Activated CD4-positive, alpha-beta T cell treated with anti-CD3 and anti-CD28 coated beads, Interleukin-2, amount 10 ng/mL, durations not matched to agents 7 days and 5 days (primary cell): ENCODE measurements at places on chromosomes 13 and 19. TPM values are rescaled to one million over a fixed set of nuclear protein-coding genes. Genes with fewer than 3 reads are reported as not detected.

DNA sequence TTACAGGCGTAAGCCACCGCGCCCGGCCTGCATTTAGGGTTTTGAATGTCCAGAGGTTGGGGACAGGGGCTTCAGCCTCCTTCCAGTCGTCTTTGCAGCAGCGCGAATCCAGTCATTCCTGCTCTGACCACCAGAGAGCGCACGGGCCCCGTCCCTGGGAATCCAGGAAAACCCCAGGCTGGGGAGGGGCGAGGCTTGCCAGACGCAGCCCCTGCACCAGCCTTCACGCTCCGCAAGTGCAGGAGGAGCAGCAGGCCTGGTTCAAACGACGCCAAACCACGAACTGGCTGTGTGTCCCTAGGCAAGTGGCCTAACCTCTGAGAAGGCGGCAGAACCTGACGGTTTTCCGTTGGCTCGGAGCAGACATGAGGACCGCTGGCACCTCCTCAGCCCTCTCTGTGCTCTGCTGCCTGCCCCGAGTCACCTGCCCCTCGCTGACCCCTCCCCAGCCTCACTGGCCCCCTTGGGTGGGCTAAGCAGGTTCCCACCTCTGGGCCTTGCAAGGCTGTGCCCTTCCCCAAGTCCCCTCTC, 2.0 kb upstream of the RNF126 start:
- DNase-seq: peak; percentile 82

GRCh38 chr13:41456768-41457588, at the start of gene RGCC:
TSS of gene RGCC (plus strand) at chr13:41457550. CDS start at chr13:41457708, 158 bp downstream.
- DNase-seq: peak; percentile 85

DNA sequence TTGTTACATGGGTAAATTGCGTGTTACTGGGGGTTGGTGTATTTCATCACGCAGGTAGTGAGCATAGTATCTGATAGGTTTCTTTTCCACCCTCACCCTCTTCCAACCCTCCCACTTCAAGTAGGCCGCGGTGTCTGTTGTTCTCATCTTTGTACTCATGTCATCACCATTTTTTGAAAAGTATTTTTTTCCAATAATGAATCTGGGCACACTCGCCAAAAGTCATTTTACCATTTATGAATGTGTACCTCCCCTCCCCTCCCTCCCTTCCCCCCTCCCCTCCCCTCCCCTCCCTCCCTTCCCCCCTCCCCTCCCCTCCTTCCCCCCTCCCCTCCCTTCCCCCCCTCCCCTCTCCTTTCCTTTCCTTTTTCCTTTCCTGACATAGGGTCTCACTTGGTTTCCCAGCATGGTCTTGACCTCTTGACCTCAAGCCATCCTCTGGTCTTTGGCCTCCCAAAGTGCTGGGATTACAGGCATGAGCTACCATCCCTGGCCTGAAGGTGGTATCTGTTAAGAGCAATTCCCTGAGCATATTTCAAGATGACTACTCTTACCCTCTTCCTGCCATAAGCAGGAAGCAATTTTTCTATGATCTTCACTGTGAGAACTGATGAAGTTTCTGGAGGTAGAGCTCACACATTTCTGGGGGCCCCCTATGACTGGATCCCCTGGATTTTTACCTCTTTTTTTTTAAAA, 15.7 kb downstream of the ZNF627 start:
- DNase-seq: no peak

GRCh38 chr19:29530540-29531457, 5.0 kb downstream of the VSTM2B start:
- DNase-seq: no peak

The CATSPERD gene
- not detected for total RNA-seq

DNA sequence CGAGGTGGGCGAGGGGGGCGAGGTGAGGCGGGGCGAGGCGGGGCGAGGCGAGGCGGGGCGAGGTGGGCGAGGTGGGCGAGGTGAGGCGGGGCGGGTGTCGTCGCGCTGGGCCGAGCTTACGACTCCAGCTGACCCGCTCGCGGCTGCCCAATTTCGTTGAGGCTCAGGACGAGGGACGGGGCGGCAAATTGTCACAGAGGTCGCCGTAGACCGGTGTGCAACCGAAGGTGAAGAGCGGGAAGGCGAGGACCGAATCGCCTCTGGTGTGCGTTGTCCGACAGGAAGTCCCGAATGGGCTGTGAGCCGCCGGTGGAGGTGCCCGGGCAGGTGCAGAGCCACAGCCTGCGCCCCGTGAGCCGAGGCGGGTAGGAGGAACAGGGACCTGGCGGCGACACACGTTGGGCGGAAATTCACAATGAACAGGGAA, at the start of gene LACC1:
Gene LACC1 (plus strand): TSS at position 150 of the 427 bp plus-strand sequence. CDS start 1,082 bp downstream, outside the sequence.
- peak; percentile 35 for DNase-seq

- DNase-seq: no peak
These were observed 4.2 kb downstream of the PTGIR start for GRCh38 chr19:46620716-46621115.

- peak; percentile 50 for DNase-seq
These were observed 6.5 kb upstream of the OPA3 start for GRCh38 chr19:45591004-45591637.

DNA sequence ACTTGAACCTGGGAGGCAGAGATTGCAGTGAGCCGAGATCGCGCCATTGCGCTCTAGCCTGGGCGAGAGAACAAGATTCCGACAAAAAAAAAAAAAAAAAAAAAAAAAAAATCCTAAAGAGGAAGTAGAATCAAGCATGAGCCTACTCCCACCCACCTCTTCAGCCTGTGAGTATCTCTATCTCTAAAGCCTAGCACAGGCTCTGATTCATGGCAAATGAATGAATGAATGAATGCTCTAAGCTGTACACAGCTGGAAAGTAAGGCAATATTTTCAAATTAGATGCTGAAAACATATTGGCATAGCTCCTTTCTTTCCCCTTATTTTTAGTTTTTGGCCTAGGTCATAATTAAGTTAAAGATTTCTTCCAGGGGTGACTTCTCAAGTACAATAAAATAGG, 35.7 kb upstream of the FAM216B start:
- DNase-seq: no peak

DNA sequence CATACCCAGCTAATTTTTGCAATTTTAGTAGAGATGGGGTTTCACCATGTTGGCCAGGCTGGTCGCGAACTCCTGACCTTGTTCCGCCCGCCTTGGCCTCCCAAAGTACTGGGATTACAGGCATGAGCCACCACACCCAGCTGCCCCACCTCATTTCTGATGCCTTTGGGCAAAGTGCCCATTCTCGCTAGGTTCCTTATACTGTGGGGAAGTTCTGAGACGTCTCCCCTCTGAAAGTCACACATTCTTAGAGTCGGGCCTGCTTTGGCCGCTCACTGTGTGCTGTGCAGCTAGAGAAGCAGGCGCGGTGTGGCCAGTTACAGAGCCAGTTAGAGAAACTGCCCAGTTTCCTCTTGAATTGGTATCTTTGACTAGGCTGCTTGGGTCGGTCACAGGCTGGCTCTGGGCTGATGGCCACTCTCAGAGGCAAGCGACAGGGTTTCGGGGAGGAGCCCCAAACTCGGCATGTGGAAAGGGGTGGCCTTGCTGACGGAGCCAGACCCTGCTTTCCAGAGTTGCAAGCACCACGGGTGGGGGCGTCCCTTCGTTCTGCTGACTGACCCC, 18.0 kb downstream of the PRAM1 start:
- no peak for DNase-seq

GRCh38 chr13:48220981-48221685, 11.9 kb upstream of the ITM2B start:
- no peak for DNase-seq

The PDE4C gene
- total RNA-seq: not detected

DNA sequence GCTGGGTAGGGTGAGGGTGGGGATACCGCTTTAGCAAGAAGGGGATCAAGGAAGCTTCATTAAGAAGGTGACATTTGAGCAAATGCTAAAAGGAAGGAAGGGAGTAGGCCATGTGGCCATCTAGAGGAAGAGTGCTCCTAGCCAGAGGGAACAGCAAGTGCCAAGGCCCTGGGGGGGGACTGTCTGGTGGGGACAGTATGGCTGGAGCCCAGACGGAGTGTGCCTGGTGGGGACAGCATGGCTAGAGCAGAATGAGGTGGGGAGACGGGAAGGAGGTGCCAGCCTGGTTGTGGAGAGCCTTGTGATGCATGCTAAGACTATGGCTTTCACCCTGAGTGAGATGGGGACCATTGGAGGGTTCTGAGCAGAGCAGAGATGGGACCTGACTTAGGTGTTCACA, 2.1 kb upstream of the TGFB1 start:
- DNase-seq: no peak
